Colonic mucosa (tissue), 4 donors: ENCODE measurements at places on chromosomes 6 and 20. TPM values are rescaled to one million over a fixed set of nuclear protein-coding genes. Genes with fewer than 3 reads are reported as not detected.

The NKX2-2 gene
- total RNA-seq: 1.4 TPM

The CPXM1 gene
- 0.98 TPM for total RNA-seq

GRCh38 chr20:46365487-46366220 lies 40.8 kb downstream of the ELMO2 start:
- H3K27ac ChIP-seq: no peak overlapping the region
- peaks cover 23% of the 10 kb centered on the region for H3K4me1 ChIP-seq
- no peak for DNase-seq

DNA sequence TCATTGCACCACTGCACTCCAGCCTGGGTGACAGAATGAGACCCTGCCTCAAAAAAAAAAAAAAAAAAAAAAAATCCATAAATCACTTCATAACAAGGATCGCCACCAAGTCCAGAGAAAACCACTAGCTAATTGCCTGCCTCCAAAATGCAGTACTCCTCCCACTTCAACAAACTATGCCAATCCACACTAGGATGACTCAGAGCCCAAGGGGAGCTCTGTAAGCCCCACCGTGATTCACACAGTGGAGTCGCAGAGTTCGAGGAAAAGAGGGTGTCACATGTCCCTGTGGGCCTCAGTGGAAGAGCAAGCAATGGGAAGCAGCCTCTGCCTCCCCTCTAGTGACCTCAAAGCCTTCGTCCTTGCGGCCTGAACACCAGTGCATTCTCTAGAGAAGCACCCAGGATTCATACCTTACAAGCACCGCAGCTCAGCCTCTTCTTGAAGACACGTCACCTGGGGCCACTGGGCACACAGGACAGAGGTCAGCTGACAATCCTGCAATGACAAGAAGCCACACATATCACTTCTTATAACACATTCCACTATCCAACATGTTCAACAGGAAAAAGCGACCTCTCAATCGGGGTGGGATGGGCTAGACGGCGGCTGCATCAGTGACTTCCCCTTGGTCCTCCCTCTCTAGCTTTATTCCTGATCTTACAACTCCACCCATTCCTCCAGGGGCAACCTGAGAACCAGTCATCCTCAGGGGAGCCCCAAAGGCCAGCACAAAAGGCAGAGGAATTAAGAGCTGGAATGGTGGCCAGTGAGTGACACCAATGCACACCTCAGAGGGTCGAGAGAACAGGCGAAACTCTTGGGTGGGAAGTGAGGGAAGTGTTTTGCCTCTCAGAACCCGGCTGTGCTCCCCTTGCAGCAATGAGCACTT lies 8.9 kb downstream of the SNHG17 start:
- H3K27ac ChIP-seq: no peak overlapping the region
- no peaks in the 10 kb centered on the region for H3K27me3 ChIP-seq
- H3K4me3 ChIP-seq: no peak overlapping the region
- peaks cover 15% of the 10 kb centered on the region for H3K36me3 ChIP-seq

The MAFB gene
- total RNA-seq: 2.8 TPM

GRCh38 chr6:10759884-10760329 lies 12.3 kb downstream of the TMEM14B start:
- no peak overlapping the region for H3K27ac ChIP-seq
- no peaks in the 10 kb centered on the region for H3K36me3 ChIP-seq
- no peaks in the 10 kb centered on the region for H3K4me1 ChIP-seq
- no peaks in the 10 kb centered on the region for H3K27me3 ChIP-seq
- no peak overlapping the region for H3K4me3 ChIP-seq
- no peak for DNase-seq

The ULBP3 gene
- 1.9 TPM for total RNA-seq
